Aorta (tissue), 5 donors: ENCODE measurements at places on chromosomes 1 and 21. TPM values are rescaled to one million over a fixed set of nuclear protein-coding genes. Genes with fewer than 3 reads are reported as not detected.

NUP210L gene
- polyA plus RNA-seq: not detected

DNA sequence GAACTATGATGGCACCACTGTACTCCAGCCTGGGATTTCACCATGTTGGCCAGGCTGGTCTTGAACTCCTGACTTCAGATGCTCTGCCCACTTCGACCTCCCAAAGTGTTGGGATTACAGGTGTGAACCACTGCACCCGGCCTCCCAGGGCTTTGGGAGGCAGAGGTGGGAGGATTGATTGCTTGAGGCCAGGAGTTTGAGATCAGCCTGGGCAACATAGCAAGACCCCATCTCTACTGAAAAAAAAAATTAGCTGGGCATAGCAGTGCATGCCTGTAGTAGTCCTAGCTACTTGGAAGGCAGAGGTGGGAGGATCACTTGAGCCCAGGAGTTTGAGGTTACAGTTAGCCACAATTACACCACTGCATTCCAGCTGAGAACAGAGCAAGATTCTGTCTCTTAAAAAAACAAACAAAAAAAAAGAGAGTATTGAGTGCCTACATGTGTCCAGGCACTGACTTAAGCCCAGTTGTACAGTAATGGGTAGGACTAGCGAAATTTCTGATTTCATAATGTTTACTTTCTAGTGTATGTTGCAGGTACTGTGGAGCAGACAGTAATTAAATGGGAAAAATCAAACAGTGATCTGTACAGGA, 4.2 kb downstream of the MANEAL start:
- DNase-seq: no peak

BCAR3 gene
- 8.4 TPM for polyA plus RNA-seq

AGT gene
- 120 TPM for polyA plus RNA-seq

- no peak for DNase-seq
Measured at GRCh38 chr1:212581034-212581433, 27.5 kb upstream of the ATF3 start.

DNA sequence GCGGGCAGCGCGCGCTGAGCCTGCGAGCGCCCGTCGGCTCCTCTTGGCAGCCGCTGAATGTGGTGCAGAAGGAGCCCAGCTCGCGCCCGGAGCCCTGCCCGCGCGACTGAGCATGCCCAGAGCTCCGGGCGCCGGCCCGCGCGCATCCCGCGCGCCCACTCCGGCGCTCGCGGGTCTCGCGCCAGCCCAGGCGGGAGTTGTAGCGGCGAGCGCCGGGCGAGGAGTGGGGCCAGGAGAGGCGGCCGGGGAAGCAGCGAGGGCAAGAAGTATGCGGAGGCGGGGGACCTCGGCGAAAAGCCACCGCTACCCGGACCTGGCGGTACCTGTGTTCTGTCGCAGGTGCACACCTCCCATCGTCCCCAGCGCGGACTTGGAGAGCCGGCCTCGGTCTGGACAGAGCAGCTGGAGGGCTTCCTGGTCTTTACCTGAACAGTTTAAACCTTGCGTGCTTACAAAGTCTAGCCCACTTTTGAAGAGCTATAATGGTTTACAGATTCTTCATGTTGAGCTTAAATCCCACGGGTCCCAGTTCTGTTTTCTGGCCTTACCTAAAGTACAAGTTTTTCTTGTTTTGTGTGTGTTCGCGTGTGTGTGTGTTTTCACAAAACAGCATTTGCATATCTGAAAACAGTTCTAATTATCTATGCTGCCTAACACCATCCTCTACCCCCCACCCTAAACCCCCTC, at the start of gene DDAH1:
Gene DDAH1 (minus strand): TSS at position 61 of the 687 bp plus-strand sequence. CDS start 114 bp downstream, outside the sequence.
- peak; percentile 86 for DNase-seq

DNA sequence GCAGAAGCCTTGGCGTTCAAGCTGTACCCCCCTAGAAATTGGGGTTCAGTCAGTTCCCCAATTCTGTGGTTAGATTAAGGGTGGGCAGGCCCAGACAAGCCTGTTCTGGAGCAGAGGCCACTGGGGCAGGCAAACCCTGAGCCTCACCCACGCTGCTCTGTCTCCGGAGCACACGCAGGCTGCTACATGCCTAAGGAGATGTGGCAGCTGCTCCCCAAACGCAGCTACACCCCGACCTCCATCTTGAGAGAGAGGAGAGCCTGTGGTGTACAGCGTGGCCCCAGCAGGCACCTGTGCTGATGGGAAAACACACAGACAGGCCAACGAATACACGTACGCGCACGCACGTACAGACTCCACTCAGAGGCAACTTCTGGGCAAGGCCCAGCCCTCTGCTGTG, 33.9 kb upstream of the GRHL3 start:
- no peak for DNase-seq

PROK1 gene
- not detected for polyA plus RNA-seq

DNA sequence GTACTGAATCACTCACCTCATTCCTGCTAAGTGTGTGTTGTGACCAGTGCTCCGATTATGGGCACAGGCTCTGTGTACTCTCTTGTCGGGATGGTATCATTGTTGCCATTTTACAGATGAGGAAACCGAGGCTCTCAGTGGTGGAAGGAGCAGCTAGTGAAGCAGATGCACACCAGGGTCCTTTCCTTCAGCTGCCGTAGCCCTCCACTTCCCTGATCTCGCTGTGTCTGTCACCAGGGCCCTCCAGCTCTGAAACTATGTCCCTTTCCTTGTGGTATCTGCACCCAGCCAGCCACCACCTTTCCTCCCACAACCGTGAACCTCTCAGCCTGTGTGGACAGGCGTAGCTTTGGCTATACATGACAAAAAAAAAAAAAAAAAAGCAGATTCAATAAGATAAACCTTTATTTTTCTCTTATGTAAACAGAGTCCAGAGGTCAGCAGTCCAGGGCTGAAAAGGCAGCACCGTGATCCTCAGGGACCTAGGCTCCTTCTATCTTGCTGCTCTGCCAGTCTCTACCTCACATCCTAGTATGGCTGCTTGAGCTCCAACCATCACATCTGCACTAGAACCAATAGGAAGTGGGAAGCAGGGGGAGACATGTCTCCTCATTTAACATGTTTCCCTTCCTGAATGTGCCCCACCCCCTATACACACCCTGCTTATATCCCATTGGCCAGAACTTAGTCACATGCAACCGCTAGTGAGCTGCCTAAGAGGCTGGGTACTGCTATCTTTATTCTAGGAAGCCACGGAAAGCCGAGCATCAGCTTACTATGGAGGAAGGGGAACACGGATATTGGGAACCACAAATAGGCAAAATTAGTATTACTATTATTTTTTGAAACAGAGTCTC, 44.3 kb downstream of the TMEM51 start:
- no peak for DNase-seq

LCE6A gene
- not detected for polyA plus RNA-seq

SLAMF9 gene
- not detected for polyA plus RNA-seq

TNNI3K gene
- polyA plus RNA-seq: not detected

DNA sequence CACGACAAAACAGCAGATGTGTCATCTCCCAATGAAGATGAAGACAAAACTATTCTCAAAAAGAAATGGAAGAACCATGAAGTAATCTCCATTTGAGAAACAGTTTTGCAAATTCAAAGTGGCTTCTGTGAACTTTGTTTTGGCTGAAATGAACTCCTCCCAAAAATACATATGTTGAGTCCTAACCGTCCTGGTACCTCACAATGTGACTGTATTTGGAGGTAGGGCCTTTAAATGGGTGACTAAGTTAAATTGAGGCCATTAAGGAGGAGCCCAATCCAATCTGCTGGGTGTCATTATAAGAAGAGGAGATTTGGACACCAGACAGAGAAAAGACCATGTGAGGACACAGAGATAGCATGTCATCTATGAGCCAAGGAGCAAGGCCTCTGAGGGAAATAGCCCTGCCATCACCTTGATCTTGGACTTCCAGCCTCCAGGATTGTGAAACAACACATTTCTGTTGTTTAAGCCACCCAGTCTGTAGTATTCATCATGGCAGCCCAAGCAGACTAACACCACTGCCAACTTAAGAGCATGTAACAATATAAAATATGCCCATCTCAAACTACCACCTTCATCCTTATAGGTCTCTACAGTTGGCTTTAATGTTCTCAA, 38.3 kb upstream of the KCNE1 start:
- no peak for DNase-seq

DNA sequence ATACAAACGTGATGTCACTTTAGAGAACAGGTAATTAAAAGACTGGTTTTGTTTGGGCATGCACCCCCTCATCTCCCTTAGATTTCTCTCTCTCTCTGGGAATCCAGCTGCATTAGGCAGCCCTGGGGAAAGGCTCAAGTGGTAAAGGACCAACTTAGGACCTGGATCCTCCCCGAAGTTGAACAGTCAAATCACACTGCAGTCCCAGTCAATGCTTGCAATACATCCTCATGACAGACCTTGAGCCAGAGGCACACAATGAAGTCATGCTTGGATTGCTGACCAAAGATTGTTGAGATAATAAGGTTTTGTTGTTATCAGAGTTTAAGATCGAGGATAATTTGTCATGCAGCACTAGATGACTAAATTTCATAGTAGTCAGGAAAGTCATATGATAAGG, 1285.8 kb upstream of the NCAM2 start:
- no peak for DNase-seq

DNA sequence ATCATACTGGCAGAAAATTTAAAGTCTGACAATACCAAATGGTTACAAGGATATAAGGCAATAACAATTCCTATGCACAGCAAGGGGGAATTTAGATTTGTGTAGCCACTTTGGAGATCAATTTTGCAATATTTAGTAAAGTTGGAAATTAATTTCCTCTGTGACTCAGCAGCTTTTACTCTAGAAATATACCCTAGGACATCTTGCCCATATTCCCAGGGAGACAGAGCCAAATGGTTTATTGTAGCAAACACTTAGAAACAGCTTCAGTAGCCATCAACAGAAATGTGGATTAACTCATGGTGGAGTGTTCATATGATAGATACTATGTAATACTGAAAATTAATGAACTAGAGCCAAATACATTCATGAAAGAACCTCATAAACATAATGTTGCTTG, 104.6 kb downstream of the BACH1 start:
- DNase-seq: no peak

DNA sequence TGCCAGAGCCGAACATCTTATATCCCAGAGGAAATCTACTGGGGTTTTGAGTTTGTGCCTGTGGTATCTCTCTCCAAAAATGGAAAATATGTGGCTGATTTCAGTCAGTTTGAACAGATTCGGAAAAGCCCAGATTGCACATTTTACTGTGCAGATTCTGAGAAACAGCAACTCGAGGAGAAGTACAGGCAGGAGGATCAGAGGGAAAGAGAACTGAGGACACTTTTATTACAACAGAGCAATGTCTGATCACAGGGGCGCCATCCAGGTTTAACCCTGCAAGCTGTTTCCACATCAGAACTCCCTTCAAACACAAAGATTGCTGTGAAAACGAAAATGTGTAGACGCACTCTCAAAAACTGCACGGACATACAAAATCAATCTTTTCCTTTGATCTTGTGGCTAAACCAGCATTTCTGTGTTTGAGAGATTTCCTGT, 43.4 kb downstream of the KCNJ15 start:
- DNase-seq: no peak

DNA sequence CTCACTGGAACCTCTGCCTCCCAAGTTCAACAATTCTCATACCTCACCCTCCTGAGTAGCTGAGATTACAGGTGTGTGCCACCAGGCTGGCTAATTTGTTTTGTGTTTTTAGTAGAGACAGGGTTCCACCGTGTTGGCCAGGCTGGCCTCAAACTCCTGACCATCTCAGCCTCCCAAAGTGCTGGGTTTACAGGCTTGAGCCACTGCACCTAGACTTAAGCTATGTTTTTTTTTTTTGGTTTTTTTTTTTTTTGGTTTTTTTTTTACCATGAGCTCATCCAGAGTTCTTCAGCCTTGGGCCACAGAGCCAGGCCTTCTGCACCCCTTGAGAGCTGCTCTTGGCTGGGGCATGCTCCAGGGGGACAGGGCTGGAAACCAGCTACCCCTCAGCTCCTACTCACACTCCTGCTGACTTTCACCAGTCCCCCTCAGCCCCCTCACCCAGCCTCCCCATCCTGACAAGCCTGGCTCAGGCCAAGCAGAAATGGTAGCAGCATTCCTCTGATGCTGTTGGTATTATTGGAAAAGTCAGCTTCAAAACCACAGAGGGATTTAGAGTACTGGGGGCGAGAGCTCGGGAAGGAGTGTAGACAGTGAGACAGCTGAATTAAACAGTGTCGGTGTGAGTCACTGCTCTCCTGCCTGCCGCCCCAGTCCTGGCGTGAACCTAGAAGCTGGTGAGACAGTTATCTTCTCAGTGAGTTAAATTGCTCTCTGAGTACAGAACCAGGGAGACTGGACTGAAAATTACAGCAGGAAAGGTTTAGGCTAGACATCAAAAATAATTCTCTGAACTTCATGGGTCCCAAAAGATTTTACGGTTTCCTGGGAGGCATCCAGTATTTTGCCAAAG, 63.7 kb downstream of the NAV1 start:
- DNase-seq: peak; percentile 70

DNA sequence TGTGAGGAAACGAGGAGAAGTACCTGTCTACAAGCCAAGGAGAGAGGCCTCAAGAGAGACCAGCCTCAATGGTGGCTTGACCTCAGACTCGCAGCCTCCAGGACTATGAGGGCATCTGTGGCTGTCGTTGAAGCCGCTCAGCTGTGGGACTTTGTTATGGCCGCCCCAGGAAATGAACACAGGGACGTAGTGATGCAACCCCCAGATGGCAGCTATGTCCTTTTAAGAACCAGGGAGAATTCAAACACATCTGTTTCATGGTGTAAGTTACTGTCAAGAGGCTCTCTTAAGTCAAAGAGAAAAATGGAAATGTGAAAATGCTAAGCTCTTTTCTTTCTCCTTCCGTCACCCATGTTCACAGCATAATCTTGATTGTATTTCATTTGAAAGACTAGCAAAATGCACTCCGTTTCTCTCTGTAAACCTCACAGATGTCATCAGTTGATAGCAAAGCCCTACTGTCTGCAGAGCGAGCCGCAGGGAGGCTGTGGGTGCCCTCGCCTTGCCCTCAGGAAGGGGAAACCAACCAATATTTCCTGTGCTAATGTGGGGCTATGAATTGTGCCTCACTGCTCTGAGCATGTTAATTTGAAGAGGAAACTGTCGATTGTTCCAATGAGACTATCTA, 21.3 kb downstream of the UBASH3A start:
- DNase-seq: no peak

DNA sequence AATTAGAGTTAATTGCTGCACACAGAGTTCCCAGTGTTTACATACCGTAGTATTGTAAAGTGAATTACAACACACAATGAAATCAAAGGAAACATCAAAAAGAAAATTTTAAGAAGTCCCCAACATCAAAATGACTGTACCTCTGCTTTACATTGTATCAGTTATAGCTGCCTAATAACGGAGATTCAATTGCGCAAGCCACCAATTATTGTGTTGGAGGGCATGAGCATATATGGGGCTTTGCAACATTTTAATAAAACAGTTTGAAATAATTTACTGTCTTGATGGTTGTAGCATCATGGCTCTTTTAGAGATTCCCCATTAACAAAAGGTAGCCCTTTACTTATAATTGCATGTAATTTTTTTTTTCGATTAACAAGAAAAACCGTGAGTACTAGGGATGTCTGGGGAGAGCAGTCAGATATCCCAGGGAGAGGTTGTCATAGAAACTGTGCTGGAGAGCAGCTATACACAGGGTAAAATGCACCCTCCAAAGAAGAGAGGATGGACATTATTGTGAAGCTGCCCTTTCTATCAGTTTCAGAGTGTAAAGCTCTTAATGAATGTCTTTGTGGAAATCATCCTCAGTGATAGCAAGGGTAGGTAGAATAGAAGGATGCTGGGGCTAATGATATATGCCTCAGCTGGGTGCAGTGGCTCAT, 55.9 kb upstream of the BTG3 start:
- DNase-seq: no peak
